ENCODE measurements at places on chromosomes 4 and X.
A peak's percentile ranks its signal among the peaks of the same experiment; 100 is the strongest.

GRCh38 chrX:151754047-151754429 lies 19.5 kb downstream of the CNGA2 start:
- DNase-seq: no peak

- DNase-seq: no peak
Observed at GRCh38 chr4:38281371-38282071, 321.3 kb downstream of the PTTG2 start.

DNA sequence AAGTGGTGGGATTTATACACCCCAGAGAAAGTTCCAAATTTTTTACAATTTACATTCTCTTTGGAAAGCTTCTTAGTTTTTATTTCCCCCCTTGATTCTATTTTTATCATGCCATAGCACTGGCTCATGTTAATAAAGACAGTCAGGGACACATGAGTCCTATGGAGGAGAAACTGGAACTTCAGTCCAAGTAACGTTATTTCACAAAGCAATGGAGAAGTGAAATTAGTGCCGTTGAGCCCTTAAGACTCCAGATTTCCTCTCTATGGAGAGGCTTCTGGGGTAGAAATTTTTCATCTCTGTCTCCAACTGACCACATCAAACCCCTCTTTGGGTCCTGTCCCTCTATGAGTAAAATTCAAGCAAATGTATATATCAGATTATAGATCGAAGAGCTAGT lies 12.8 kb upstream of the TASL start:
- no peak for DNase-seq

GRCh38 chr4:6337331-6337935 lies 67.8 kb downstream of the WFS1 start:
- peak; percentile 61 for DNase-seq

- peak; percentile 50 for DNase-seq
Observed at GRCh38 chrX:48747415-48748016, 14.0 kb upstream of the GLOD5 start.

- no peak for DNase-seq
Observed at GRCh38 chr4:187908731-187909130, 86.8 kb upstream of the ZFP42 start.

DNA sequence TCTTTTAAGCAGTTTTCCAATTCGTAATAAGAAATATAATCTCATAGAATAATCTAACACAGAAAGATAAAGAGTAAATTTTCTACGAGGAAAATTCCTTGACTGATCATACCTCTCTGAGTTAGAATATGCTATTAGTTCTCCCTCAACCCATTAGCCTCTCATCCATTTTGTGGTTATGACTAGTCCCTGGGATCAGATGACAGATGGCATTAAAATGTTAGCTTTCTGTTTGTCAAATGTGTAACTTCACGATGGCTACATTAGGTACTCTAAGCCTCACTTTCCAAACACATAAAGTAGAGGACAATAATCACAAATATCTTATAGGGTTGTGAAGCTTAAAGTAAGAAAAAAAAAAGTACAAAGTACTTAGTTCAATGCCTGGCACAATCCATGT lies 112.2 kb downstream of the ZAR1 start:
- DNase-seq: no peak

- DNase-seq: no peak
Observed at GRCh38 chr4:10321931-10322330, 135.3 kb downstream of the ZNF518B start.

- no peak for DNase-seq
Observed at GRCh38 chrX:63506320-63506719, 155.2 kb upstream of the SPIN4 start.

DNA sequence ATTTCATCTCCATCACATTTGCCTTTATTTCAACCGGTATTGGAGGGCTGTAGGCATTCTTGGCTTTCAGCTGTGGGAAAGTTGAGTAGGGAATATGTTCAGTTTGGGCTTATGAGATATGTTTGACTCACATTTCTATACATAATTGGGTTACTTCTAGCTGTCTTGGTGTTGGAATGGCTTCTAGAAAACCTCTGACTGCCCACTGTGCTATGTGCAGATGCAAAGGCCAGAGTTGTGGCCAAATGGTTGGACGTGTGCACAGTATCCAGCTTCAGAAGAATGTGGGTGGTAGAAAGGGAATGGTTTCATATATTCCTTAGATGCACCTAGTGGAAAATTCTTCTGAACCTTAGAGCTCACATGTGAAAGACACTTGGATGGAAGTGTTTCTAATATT lies 92.6 kb upstream of the H2AZ1 start:
- no peak for DNase-seq

GRCh38 chrX:48576108-48576507 lies 1.8 kb downstream of the RBM3 start:
- DNase-seq: no peak

GRCh38 chr4:112378858-112379257 lies 81.7 kb downstream of the ALPK1 start:
- DNase-seq: no peak

GRCh38 chr4:113468165-113469022 lies 293.1 kb downstream of the CAMK2D start:
- DNase-seq: peak; percentile 89

DNA sequence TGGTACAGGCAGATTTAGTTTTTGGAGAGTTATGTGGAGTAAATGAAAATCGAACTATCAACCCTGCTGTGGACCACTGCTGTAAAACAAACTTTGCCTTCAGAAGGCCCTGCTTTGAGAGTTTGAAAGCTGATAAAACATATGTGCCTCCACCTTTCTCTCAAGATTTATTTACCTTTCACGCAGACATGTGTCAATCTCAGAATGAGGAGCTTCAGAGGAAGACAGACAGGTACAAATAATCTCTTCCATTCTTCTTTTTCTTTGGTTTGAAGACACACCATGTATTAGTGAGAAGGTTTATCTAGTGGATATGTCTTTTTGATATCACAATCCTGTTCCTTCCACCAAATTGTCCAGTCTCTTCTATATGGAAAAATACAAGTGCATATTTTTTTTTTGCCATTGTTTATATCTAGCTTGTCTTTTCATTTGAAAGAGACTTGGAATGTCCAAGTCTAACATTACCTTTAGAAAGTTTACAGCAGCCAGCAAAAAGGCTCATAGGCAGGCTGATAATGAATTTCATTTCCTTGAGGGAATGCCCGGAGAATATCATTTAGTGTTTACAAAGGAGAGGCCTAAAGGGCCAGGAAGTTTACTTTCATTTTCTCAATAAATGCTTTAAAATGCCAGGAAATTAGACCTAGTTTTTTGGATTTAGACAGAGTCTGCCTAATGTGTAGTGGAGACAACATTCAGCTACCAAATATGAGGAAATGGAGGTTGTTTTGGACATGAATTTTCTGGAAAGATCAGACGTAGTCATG lies 18.6 kb downstream of the AFM start:
- DNase-seq: no peak

GRCh38 chr4:151744614-151745013 lies 16.2 kb downstream of the GATB start:
- no peak for DNase-seq

- peak; percentile 35 for DNase-seq
Observed at GRCh38 chr4:2715426-2715825, 40.7 kb downstream of the TNIP2 start.

DNA sequence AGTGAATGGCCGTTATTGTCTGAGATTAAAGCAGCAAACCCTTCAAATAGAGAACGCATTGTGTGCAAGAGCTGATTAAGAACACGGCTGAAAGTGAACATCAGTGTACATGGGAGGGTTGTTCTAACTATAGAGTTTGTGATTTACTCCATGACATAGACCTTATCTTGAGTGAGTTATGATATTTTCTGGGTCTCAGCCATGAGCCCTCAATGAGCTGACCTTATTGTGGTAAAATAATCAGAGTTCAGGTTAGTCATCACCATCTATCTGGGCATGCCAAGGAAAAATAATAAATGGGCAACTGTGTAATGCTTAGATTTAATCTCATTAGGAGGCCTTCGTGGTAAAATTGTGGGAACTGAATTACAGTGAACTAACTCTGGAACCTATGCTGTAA lies 33.2 kb upstream of the CLDN24 start:
- no peak for DNase-seq

- no peak for DNase-seq
Observed at GRCh38 chrX:103063918-103064434, at the start of gene BEX1. TSS of gene BEX1 (minus strand) at chrX:103064171. CDS start at chrX:103063274, 897 bp downstream.

DNA sequence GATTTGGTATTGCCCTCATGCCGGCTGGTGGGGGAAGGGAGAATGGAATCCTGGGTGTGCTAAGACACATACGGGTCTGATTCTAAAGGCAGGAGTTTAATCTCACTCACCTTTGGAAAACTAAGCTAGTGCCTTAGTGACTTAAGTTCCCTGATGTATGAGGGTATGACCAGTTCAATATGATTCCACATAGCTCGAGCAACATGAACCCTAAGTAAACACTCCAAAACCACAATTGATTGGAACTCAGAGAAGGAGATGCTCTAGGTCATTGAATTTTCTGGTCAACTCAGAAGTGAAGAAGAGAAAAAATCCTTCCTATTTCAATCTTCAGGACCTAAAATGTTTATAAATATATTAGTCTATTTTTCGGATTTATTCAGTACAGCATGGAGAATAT lies 420.1 kb upstream of the INTU start:
- no peak for DNase-seq

DNA sequence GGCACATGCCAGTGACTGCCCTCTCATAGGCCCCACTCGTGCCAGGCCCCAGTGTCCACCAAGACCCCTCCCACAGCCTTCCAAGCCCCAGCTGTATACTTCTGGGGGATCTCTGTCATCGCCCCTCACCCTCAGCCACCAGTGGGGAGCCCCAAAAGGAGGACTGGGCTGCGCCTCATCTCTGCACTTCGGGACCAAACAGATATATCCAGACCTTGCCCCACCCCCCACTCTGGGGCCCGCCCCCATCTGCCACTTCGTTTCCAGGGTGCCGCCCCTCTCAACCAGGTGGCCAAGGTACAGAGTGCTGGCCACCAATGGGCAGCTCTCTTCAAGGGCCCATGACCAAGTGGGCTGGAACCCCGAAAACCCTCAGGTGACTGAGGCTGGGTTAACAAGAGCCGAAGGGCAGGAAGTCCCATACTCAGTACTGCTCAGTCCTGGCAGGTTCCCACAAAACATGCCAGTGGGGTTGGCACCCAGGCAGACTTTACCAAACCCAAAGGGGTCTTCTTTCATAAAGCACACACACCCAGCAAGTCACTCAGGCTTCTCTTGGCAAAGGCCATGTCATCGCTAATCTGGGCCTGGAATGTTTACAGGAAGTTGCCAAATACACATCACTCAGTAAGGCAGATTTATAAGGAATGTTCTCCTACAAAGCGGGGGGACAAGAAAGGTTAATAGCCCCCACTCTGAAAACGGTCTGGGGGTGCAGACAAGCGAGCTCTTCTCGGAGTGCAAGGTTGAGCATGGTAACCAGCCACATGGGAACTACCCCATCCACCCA lies 4.4 kb downstream of the ZFYVE28 start:
- peak; percentile 68 for DNase-seq

- no peak for DNase-seq
Observed at GRCh38 chrX:154476821-154477220, 2.3 kb downstream of the LAGE3 start.

DNA sequence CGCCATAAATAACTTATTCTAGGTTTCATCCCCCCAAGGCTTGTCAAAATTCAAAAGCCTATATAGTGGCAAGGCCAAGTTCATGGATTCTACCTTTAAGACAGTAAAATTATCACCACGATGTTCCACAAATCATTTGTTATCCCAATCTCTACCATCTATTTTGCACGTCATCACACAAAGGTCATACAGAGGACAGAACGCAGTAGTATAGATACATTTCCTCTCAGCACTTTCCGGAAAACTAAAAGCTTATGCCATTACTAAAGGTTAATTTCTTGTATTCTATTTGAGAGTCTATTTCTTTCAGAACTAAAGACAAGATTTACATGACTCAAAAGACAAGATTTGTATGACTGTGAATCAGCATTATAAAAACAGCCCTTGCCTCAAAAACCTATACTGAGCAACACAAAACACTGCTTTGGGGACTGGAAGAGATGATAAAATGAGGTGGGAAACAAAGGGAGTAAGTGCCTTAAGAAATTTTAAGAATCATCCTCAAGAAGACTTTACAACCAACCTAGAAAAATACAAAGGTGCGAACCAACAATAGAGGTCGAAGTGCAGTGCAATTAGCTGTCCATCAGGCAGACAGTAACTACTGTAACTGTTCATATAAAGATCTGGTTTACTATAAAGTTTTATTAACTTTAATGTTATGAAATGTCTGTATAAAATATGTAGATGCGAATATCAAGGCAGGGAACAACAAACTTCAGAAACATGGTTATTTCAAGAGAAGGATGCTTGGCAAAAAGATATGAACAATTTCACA lies 7.6 kb downstream of the UBE2D3 start:
- DNase-seq: no peak

GRCh38 chr4:98612318-98613250 lies 45.8 kb downstream of the TSPAN5 start:
- no peak for DNase-seq

DNA sequence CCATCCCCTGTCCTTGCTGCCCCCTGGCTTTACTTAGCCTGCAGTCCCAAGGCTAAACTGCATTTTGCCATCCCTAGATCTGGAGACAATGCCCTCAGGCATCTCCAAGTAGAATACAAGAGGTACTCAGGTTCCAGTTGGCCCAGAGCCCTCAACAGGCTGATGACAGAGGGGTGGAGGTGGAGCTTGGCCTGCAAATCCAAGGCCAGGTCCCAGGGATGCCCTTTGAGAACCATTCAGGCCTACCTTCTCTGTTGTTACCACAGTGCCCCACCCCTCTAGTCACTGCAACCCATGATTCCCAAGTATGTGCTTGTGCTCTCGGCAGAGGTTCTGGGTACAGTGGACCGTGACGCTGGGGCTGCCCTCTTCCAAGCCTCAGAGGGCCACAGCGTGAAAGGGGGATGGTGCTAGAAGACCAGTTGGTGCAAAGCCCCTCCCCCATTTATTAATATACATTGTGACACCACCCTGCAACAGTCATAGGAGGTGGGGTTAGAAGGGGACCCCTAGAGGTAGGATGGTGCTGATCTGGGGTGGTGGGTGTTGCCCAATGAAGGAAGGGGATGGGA lies 6.4 kb upstream of the UBA1 start:
- peak; percentile 63 for DNase-seq

GRCh38 chr4:70670332-70671014 lies 4.2 kb upstream of the JCHAIN start:
- DNase-seq: no peak

DNA sequence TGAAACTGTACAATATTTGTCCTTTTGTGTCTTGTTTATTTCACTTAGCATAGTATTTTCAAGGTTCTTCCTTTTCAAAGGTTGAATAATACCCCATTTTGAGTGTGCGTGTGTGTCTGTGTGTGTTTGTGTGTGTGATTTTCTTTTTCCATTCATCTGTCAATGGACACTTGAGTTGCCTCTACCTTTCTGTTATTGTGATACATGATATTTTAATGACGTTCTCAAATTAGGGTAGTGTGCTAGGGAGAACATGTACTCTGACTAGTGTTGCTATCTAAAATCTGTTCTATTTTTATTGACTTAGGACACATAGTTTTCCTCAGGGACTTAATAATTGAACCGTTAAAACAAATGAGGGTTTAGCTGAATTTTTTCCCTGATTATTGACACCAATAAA lies 9.9 kb downstream of the MMRN1 start:
- DNase-seq: no peak

DNA sequence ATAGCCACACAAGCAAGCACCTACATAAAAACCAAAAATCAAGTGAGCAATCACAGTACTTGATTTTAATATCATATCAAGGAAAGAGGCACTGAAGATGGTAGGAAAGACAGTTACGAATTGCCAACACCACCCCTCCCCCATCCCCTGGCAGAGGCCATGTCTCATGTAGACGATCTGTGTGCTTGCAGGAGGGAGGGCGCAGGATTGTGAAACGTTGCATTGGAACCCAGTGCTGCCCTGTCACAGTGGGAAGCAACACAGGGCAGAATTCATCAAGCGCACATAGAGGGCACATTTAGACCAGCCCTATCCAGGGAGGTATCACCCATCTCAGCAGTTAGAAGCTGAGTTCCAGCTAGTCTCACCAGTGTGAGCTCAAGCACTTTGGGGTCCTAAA lies 359.8 kb downstream of the DMD start:
- no peak for DNase-seq

Measured in posterior vena cava (tissue), 2 donors.